Stimulated activated naive CD8-positive, alpha-beta T cell treated with anti-CD3 and anti-CD28 coated beads, Interleukin-15, Interleukin-2, amounts not matched to agents 100 U/mL and 50 U/mL, for 24 hours (primary cell): ENCODE measurements at places on chromosomes 2 and 18.
A peak's percentile ranks its signal among the peaks of the same experiment; 100 is the strongest.

GRCh38 chr2:240374085-240374907 is 61.2 kb upstream of the GPC1 start:
- DNase-seq, result no peak

DNA sequence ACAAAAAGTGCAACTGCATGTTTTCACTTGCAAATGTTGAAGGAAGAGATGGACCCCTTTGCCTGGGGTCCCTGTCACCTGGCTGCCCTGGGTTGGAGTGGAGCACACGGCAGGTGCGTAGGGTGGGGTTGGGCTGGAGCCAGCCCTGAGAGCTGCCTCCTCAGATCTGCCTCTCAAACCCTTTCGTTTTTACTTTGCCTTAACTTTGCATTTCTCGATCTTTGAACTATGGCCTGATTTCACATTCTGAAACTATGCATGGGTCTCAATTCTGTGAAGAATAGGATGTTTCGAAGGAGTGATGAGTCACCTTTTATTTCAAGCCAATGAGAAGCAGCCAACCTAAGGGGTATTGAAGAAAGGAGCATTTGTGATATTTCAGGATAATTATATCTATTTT is 132.8 kb downstream of the ACOXL start:
- DNase-seq, result no peak

DNA sequence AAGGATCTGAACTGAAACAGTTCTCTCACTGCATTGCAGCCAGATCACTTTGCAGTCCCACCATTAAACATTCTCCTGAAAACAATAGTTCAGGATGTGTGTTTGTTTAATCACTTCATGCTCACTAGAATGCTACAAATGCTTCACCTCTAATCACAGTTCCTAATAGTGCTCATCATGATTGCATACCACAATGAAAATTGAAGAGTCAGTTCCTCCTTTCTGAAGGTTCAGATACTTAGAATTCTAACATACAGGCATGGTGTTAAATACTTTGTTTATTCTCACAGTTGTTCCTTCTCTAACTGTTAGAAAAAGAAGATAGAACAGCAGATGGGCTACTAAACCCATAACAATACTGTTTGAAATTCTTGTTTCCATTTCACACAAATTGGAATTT is 622.3 kb upstream of the ACVR2A start:
- no peak for DNase-seq

- no peak for DNase-seq
Observed at GRCh38 chr18:74460825-74461224, 3.7 kb upstream of the DIPK1C start.

- no peak for DNase-seq
Observed at GRCh38 chr2:46232860-46233259, 64.3 kb upstream of the EPAS1 start.

GRCh38 chr18:62569081-62569655 is 46.3 kb downstream of the ZCCHC2 start:
- DNase-seq, result no peak

DNA sequence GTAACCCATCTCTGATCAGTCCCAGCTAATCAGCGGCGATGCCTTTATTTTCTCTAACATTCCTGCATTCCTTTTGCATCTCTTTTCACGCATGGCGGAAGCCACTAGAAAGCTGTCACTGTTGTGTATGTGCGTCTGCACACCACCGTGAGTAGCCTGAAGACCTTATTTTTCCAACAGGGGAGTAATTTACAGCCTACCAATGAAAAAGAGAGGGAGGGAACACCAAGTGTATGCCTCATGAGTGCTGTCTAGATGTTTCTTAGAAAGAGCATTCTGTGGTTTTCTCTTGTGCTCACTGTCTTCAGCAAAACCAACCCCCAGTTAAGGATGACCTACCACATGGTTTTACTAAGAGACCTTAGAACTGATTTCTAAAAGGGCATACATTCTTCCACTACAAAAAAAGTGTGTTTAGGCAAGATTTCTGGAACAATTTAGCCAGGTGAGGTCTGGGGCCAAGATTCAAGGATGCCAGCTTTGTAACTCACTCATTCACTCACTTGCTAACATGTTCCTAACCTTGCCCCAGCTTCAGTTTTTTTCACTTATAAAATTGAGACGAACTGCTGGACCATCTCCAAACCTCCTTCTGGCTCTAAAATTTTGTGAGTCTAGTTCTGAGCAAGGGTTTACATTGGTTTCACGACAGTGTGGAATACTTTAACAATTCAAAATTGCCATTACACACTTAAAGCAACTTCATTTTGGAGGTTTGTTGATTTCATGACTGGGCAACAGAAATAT is 51.4 kb downstream of the BCL2 start:
- no peak for DNase-seq

DNA sequence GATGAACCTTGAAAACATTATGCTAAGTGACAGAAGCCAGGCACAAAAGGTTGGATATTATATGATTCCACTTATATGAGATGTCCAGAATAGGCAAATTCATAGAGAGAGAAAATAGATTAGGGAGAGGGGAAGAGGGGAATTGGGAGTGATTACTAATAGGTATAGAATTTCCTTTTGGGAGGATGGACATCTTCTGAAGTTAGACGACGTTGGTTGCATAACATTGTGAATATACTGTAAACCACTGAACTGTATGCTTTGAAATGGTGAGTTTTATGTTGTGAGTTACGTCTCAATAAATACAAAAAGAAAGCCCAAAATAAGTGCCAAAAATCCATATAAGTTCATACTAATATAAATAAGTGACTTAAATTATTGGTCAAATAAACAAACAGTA is 18.6 kb upstream of the CYP26B1 start:
- DNase-seq, result no peak

- DNase-seq, result no peak
Observed at GRCh38 chr2:112814278-112814677, 22.3 kb downstream of the IL1B start.

DNA sequence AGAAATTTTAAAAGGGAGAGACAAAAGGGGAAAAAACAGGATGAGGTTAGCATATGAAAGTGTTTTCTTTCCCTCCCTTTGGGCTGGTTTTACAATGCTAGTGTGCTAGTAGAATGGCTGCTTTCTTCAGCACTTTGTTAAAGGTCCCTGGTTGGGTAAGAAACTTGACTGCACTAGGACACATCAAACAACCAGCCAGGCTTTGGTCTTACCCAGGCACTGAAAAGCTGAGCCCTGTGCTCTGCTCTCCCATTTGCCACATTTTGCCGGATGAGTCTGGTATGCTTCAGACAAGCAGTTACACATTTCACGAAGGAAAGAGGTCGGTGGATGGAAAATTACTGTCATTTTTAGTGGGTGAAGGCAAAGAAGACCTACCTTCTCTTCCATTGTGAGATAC is 242.0 kb downstream of the DPP10 start:
- no peak for DNase-seq

DNA sequence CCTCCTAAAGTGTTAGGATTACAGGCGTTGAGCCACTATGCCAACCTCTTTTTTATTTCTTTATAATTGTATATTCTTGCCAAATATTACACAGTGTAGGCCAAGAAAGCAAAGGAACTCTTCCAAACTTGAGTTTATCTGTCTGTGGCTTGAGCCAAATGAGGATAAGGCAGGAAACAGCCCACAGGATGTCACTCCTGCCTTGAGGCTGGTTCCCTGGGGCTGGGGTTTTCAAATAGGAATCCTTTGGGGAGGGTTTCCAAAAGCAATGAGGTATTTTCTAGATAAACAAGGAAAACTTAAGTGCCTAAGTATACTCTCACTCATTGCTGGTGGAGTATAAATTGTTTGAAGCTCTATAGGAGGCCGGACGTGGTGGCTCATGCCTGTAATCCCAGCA is 56.4 kb downstream of the ADCY3 start:
- DNase-seq, result no peak

GRCh38 chr2:6524691-6525474 is 340.8 kb downstream of the CMPK2 start:
- no peak for DNase-seq

GRCh38 chr2:69579536-69579935 is 64.0 kb downstream of the AAK1 start:
- DNase-seq, result no peak

DNA sequence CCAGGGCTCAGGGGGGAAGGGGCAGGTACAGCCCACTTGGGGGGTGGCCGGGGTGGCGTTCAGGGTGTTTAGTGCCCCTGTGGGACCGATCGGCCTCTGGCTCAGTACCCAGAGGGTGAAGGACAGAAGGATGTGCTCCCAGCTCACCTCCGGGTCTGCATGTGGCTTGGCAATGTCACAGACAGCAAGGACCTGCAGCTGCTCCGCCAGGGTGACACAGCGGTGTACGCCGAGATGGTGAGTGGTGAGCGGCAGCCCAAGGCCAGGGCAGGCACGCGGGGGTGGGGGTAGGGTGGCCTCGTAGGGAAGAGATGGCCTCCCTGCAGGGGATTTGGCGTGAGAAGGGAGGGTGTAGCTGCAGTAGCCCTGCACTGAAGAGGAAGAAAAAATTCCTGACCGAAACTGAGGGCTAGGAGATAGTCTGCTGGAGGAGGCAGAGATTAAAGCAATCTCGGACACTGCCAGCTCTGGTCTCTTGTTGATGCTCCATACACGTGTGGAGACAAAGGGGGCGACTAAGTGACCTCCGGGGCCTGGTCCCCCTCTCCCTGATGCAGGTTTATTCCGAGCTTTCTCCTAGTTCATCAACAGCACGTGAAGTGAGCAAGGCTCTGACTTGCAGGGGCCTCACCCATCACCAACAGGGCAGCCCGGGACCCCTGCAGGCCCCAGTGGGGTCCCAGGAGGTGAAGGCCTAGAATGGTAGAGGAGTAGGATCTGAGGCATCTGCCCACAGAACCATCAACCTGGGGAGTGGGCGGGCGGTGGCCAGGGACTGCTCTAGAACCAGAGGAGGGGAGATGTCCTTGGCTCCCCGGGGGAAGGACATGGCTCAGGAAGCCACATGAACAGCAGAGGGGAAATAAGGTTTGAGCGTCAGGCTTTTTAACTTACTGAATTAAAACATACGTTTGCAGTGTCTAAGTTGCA is 45.4 kb downstream of the FER1L5 start:
- DNase-seq, result no peak

DNA sequence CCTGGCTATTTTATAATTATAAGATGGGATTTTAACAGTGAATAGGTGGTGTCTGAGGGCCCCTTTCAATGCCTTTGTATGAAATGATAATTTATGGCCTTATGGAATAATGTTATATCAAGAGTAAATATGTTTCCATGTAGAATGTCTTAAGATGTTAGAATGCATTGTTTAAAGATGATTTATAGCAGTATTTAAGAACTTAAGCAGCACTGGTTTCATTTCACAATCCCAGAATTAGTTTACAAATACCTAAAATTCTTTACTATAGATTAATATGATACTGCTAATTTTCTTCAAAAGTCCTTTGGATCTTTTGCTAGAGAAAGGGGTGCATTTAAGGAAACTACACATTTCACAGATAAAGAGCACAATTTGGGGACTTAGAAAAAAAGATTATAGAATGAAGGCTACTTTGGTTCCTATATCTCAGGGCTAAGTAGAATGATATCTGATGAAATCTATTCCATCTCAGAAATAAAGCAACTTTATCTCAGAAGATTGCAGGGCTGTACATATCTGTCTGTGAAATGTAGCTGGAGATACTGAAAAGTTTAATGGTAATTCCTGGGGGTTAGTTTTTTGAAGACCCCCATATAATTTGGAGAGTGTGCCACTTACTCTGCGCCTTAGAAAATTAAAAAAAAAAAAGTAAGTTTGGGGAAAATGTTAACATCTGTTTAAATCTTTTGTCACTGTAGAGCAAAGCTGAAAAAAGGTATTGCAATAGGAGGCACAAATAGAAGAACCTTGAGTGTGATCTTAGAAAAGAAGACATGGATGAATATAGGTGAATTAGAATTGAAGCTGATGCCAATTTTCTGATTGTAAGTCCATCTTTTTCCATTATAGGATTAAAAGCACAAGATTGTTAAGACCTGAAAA is 123.4 kb downstream of the GULP1 start:
- DNase-seq, result no peak

- DNase-seq, result no peak
Observed at GRCh38 chr2:10172033-10172871, 49.7 kb downstream of the RRM2 start.

DNA sequence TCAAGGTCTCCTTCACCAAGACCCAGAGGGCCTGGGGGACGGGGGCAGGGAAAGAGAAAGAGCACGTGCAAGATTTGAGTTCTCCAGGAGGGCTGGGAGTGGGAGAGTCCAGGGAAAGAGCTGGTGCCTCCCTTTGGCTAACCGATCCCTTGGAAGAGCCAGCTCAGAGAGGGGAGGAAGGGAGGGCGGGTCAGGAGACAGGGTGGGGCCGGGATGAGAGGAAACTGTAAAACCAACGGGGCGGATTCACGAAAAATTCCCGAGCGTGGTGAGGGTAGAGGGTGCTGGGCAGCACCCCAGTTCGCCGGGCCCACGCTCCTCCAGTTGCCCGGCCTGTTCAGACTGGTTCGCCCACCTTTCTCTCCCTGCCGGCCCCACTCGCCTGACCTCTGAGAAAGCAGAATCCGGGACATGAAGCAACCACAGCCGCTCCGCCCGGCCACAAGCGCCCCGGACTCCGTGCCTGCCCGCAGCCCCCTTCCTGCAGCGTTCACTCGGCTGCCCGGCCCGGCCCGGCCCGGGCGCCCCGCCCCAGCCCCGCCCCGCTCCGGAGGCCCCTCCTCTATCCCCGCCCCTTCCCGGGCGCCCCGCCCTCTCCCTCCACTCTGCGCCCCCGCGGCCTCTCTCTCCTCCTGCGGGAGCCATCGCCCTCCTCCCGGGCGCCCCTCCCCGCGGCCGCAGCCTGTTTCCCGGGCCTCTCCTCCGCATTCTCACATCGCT is 230.9 kb upstream of the SMAD2 start:
- peak; percentile 73 for DNase-seq

GRCh38 chr2:30763151-30763660 is 44.0 kb downstream of the CAPN13 start:
- no peak for DNase-seq

DNA sequence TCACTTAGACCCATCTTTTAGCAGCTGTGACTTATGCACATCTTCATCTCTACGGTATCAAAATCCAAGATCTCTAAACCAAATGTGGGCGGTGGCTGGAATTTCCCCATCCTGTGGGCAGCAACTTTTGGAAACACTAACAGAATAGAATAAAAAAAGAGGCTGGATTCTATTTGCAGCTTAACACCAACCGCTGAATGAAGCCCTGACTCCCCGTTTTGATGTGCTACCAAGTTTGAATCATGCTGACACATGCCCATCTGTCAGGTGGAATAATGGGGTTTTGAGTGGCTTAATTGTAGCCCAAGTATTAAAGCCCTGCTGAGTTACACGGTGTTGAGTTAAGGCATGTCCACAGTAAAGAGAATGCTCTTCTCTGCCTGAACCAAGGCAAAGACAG is 165.2 kb downstream of the MTCL1 start:
- DNase-seq, result no peak

DNA sequence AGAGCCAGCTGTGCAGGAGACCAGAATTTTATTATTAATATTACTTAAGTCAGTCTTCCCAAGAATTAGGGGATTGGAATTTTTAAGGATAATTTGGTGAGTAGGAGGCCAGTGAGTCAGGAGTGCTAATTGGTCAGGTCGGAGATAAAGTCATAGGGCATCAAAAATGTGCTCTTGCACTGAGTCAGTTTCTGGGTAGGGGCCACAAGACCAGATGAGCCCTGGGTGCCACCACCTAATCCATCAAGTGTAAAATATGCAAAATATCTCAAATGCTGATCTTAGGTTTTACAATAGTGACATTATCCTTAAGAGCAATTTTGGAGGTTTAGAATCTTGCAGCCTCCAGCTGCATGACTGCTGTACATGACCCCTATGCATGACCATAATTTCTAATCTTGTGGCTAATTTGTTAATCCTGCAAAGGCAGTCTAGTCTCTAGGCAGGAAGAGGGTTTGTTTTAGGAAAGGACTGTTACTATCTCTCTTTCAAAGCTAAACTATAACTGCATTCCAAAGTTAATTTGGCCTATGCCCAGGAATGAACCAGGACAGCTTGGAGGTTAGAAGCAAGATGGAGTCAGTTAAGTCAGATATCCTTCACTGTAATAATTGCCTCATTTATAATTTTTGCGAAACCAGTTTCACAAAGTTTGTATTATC is 215.9 kb downstream of the RNF152 start:
- DNase-seq, result no peak
